ENCODE measurements at places on chromosomes 5 and 9. TPM values are rescaled to one million over a fixed set of nuclear protein-coding genes. Genes with fewer than 3 reads are reported as not detected.

The ECSCR gene
- total RNA-seq = 20.6 TPM

The ITK gene
- total RNA-seq = 0.99 TPM

The TUSC1 gene
- total RNA-seq = 13.1 TPM

The TPPP gene
- 34.8 TPM for total RNA-seq

The ADCY2 gene
- total RNA-seq = 0.17 TPM

The SLC1A1 gene
- 2.1 TPM for total RNA-seq

Measured in left ventricle myocardium superior (tissue), 1 donor.